ENCODE measurements at places on chromosomes 16 and 17.

DNA sequence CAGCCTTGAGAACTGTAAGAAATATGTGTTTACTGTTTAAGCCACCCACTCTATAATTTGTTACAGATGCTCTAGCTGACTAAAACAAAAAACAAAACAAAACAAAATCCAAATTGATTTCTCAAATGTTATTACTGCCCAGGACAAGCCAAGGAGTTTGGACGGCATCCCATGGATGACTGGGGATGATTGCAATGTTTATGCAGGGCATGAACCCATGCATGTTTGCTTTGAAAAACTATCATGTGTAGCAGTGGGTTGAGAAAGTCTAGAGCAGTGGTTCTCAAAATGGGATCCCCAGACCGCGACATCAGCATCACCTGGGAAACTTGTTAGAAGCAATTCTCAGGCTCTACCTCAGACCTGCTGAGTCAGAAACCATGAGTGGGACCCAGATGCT lies 223.2 kb upstream of the PSMD7 start:
- no peak for DNase-seq

DNA sequence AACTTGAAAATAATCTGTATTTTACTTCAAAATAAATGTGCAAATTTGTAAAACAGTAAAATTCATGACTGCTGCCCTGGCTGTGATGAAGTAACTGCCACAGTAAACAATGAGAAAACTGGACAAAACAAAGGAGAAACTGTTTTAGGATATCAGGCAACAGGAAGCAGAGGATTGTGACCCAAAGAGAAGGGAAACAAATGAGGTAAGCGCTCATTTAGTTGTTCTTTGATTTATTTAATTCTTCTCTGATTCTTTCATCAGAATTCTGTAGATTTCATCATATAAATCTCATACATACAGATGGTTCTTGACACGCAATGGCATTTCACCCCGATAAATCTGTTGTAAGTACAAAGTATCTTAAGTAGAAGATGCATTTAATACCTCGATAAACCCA lies 198.1 kb upstream of the AXIN2 start:
- no peak for DNase-seq

- no peak for DNase-seq
These were observed 8.3 kb downstream of the PIK3R6 start for GRCh38 chr17:8859027-8859803.

DNA sequence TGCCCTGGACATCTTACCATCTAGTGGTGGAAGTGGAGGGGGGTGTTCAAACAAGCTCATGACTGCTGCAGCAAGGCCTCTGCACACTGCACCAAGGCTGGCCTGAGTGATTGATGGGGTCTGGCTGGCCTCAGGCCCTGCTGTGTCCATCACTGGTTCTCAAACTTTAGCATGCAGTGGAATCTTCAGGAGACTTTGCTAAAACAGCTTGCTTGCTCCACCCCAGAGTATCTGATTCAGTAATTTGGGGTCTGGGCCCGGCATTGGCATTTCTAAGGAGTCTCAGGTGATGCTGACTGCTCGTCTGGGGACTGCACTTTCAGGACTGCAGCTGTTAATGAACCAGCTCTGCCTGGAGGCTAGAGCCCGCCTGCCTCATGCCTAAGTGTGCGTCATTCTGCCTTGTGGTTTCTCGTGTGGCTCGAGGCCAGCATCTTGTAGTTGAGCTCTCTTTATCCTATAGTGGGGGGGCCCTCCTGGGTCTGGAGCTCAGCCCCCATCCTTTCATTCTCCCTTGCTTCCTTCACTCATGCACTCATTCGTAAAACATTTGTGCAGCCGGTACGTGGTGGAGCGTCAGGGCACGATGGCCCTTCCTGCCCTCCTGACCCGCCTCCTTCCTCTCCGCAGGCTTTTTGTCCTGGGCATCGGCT lies 4.1 kb downstream of the MGAT5B start:
- DNase-seq = peak; percentile 70

GRCh38 chr17:82775001-82775823 lies 23.3 kb downstream of the TBCD start:
- DNase-seq = no peak

DNA sequence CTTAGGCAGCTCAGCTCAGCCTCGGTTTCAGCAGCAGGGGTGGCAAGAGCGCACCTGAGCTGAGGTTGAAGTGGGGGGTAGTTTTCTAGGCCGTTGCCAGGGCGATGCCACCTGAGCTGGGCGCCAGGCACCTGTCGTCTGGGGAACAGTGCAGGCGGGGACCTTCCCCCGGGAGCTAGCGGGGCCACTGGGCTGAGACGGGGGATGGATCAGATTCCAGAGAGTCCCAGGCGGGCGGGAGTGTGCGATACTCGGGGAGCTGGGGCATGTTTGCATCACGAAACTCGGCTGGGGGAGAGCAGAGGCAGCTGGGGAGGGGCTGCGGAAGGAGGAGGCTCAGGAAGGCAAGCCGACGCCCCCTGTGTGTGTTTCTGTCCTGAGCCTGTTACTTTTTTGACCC lies 477 bp upstream of the CLDN9 start:
- DNase-seq = no peak

- no peak for DNase-seq
These were observed 18.8 kb upstream of the TIMP2 start for GRCh38 chr17:78944026-78944425.

DNA sequence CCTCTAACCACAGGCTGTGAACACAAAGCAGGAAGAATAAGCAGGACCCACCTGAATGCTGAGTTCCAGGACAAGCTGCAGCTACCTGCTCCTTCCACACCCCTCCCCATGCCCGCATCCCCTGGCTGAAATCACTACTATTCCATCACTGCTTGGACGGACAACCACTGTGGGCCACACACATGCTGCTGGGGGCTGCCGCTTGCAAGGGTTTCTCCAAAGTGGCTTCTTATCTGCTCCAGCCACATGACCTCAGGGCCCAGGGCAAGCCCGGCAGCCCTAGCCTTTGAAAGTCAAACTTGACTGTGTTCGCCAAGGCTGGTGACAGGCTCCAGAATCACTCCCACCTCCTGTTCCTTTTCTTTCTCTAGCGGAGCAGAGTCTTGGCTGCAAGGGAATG lies 18.4 kb downstream of the FA2H start:
- DNase-seq = no peak

- DNase-seq = no peak
These were observed 502 bp downstream of the FAAP100 start for GRCh38 chr17:81551458-81552243.

DNA sequence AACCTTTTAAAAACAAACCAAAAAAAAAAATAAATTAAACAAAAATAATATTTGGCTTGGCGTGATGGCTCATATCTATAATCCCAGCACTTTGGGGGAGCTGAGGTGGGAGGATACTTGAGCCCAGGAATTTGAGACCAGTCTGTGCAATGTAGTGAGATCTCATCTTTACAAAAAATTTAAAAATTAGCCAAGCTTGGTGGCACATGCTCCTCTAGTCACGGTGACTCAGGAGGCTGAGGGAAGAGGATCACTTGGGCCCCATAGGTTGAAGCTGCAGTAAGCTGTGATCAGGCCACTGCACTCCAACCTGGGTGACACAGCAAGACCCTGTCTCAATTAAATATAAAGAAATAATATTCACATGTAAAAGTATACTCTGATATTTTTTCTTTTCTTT lies 12.2 kb downstream of the GNGT2 start:
- DNase-seq = no peak

GRCh38 chr16:30771726-30772125 lies 9.6 kb downstream of the RNF40 start:
- DNase-seq = no peak

DNA sequence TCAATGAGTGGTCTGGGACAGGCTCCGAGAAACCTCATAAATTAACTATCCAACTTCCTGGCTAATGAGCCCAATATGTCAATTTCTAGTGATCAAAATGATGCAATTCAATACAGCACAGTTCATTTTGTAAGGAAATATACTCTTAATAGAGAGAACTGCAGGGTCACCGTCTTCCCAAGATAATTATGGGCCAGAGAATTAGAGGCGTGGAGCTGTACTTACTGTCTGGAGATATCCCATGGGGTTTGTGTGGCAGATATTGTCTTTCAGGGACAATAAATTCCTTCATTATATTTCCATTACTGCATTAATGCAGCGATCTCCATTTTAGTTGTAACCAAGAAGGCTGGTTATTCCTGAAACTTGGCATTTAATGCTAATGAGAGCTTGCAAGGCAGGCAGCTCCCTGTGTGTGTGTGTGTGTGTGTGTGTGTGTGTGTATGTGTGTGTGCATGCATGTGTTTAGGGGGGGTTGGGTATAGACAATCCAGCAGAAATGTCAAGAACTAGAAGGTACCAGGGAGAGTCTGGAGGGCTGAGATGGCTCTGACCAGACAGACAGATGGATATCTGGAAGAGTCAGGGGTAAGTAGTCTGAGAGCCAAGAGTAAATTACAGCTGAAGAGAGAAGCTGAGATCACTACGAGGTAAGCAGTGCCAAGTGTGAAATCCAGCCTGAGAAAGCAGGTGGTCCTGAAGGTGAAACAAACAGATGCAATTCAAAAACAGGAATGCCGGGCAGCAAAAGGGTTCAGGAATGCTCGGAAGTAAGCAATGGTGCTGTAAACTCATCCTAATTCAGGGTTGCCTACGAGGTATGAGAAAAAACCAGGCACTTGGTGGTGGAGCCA lies 393.0 kb downstream of the CA10 start:
- no peak for DNase-seq

GRCh38 chr16:50154420-50154950 lies 1.4 kb downstream of the TENT4B start:
- DNase-seq = no peak

- DNase-seq = no peak
These were observed 7.6 kb downstream of the GPR142 start for GRCh38 chr17:74374858-74375257.

DNA sequence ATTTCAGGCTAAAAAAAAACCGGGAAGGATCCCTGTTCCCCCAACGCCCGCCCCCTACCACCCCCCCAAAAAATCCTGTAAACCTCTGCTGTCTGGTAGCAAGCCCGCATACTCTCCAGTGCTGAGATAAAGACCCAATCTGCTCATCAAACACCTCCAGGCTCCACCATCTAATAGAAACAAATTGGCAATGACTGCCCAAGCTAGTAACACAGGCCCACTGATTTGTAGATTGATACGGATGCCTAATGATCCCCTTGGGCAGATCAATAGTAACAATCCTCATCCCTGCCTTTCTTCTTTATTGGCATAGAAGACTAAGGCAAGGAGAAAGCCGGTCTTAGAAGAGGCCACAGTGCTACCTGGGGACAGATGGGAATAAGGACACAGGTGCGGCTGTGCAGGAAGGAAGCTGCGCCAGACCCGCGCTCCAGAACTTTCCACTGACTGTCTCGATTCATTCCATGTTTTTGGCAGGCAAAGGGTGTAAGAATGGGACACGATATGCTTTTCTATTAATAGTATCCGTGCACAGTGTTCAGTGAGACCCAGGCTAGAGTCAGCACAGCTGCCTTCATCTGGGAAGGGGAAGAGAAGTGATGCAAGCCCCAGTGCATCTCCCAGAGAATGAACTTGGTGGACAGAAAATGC lies 407.6 kb upstream of the PSMD7 start:
- DNase-seq = no peak

- DNase-seq = no peak
These were observed 1.1 kb upstream of the CRHR1 start for GRCh38 chr17:45782889-45783592.

DNA sequence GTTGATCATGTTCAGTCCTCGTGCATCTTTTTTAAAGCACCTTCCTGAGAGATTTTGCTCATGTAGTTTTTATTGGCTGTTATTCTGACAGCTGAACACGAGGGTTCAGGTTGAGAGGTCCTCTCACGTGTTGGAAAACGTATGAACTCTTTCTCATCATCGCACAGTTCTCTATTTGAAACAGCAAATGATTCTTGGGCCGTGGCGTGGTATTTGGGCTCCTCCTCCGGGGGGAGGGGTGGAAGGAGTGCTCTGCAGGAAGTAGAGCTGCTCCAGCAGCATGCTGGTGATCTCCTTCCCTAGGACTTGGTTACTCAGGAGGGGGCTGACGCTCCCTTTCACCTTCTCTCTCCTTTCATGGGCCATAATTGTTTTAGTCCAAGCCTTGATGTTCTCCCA lies 70.4 kb downstream of the KSR1 start:
- DNase-seq = no peak

- DNase-seq = no peak
These were observed 86.4 kb downstream of the FOXL1 start for GRCh38 chr16:86664522-86665318.

DNA sequence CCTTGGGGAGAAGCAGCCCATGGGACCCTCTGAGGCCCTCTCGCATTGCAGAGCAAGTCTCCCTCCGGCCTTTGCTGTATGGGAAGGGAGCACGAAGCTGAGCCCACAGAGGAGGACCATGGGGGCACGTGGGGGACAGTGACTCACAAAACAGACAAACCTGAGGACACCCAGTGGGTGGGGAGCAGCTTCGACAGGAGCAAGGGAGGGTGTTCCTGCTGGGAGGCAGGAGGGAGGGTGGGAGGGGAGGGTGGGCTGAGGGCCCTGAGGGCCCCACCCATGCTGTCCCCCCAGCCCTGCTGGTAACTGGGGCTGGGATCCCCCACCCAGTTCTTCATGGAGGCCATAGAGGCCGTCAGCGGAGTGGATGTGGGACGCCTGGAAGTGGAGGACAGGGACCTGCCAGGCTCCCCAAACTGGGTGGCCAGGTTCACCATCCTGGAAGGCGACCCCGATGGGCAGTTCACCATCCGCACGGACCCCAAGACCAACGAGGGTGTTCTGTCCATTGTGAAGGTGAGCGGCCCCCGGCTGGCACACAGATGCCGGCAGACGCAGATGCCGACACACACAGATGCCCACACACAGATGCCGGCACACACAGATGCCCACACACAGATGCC lies 12.5 kb downstream of the SLC22A31 start:
- DNase-seq = no peak

Measured in breast epithelium (tissue), 4 donors.